Progenitor cell of endocrine pancreas (in vitro differentiated cells): ENCODE measurements at places on chromosomes 1 and 21. TPM values are rescaled to one million over a fixed set of nuclear protein-coding genes. Genes with fewer than 3 reads are reported as not detected.

The GJB5 gene
- total RNA-seq: not detected in 2 replicates

DNA sequence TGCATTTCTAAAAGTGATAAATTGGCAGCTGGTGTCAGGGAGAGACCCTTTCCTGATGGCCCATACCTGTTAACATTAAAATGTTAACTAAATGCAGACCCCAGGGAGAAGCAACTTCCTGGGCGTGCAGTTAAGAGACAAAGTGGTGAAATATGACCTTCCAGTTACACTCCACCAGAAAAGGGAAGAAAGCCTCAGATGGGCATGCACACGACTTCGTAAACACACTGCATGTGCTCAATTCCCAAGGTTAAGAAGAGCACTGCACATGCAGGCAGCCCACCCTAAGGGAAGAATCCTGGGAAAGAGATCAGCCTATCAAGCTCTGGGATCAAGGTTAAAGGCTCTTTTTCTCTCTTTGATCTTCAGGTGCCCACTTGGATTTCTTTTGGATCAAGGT lies 9.7 kb upstream of the GBP6 start:
- H3K27me3 ChIP-seq: peaks cover 79% of the 10 kb centered on the region
- no peak for DNase-seq
- H3K36me3 ChIP-seq: no peaks in the 10 kb centered on the region
- H3K4me3 ChIP-seq: no peak overlapping the region
- H3K4me1 ChIP-seq: peaks cover 19% of the 10 kb centered on the region

DNA sequence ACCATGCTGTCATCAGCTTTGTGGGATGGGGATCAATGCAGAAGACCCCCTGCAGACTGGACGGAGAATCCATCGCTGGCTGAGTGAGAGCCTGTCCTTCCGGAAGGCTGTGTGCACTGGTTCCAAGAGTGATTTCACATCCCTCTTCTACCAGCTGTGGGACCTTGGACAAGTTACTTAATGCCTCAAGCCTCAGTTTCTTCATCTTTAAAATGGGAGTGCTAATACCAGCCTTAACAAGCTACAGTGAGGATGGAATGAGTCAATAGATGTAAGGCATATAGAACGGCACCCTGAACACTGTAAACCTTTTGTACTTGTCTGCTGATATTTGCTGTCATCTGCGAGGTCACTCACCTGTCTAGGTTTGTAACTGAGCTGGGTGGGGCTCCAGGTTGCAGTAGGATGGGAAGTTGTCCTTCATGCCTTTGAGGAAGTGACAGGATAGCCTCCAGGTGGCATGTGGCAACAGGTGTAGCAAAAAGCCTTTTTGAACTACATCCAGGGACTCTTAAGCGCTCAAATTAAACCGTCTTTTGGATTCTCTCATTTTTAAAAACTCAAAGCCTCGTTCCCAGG lies 27.5 kb downstream of the TMEM51 start:
- H3K27me3 ChIP-seq: no peaks in the 10 kb centered on the region
- H3K4me1 ChIP-seq: peaks cover 23% of the 10 kb centered on the region
- DNase-seq: no peak
- H3K27ac ChIP-seq: peak overlapping the region; percentile 40

- no peak for DNase-seq
- H3K36me3 ChIP-seq: no peaks in the 10 kb centered on the region
- H3K27me3 ChIP-seq: peaks cover 5% of the 10 kb centered on the region
- no peak overlapping the region for H3K27ac ChIP-seq
- no peak overlapping the region for H3K4me3 ChIP-seq
- no peaks in the 10 kb centered on the region for H3K4me1 ChIP-seq
These were observed 633.3 kb downstream of the LMO4 start for GRCh38 chr1:87961992-87962391.

- H3K36me3 ChIP-seq: no peaks in the 10 kb centered on the region
- DNase-seq: no peak
- peaks cover 18% of the 10 kb centered on the region for H3K4me1 ChIP-seq
- peaks cover 12% of the 10 kb centered on the region for H3K27me3 ChIP-seq
- no peak overlapping the region for H3K4me3 ChIP-seq
These were observed 90.8 kb downstream of the PLXNA2 start for GRCh38 chr1:208153386-208153785.

DNA sequence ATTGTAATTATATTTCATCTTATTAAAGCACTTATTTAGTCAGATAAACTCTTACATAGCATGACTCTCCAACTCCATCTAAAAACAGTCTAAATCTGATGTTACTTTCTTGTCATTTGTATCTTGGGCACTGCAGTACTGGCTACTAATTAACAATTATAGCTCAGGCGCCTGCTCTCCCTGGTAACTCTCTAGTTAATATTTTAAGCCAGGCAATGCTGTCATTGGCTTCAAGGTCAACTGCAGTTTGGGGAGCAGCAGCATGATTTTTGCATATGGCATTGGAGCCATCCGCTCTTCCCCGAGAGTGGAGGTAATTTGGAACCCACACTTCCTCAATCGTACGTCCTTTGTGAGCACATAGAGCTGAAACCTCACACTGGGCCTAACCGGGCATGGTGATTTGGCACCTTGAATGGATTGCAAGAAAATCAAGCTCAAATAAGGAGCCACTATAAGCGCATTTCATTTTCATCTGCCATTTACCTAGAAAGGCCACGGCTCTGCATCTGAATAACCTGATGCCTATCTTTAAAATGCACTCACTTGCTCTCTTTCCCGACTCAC lies 187.7 kb downstream of the KAZN start:
- no peaks in the 10 kb centered on the region for H3K36me3 ChIP-seq
- no peaks in the 10 kb centered on the region for H3K27me3 ChIP-seq
- H3K27ac ChIP-seq: peak overlapping the region; percentile 5
- H3K4me1 ChIP-seq: peaks cover 46% of the 10 kb centered on the region

DNA sequence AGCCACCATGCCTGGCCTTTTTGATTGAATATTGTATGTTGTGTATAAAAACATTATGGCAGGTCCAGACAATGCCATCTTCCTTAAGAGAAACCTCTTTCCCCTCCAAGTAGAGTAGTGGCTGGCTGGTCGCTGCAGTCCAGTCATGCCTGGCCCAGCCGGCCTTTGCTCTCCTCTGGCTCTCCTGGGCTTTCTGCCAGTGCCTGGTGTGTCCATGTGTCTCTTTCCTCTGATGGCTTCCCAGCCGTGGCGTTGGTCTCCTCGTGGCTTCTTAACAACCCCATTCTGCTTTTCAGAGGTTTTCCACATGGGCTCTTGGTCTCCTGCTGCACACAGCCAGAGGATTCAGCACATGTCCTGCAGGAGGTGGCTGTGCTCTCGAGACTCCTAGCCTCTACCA lies 58.7 kb downstream of the DIP2A start:
- DNase-seq: no peak
- no peaks in the 10 kb centered on the region for H3K27me3 ChIP-seq
- peaks cover 33% of the 10 kb centered on the region for H3K36me3 ChIP-seq
- no peak overlapping the region for H3K27ac ChIP-seq
- no peak overlapping the region for H3K4me3 ChIP-seq
